ENCODE measurements at places on chromosomes 6 and 20.

DNA sequence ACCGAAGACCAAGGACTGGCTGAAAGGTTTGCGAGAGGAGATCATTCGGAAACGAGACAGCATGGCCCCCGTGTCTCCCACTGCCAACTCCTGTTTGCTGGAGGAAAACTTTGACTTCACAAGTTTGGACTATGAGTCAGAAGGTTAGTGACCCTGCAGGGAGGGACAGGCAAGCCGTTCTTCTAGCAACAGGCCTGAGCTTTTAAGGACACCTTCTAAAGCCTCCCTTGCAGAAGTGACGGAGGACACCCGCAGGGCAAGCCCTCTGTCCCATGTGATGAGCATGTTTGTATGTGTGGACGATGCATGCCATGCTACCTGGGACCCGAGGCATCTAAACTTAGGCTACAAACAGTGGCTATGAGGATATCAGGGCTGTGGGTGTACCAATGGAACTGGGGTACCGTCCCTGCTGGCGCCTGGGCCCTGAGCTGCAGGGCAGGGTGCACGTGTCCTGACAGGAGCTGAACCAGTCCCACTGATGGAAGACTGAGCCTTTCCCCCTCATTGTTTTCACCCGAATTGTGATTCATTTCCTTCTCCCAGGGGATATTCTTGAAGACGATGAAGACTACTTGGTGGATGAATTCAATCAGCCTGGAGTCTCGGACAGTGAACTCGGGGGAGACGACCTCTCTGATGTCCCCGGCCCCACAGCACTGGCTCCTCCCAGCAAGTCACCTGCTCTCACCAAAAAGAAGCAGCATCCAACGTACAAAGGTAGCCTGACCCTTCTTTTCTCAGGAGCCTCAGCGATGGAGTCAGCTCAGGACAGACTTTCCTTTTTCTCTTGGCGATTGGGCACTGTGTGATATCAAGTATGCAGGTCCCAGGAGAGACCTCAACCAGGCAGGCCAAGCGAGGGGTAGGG, 84.4 kb downstream of the SERAC1 start:
- no peak for DNase-seq

GRCh38 chr6:131787766-131788712, 19.8 kb upstream of the ENPP1 start:
- DNase-seq: no peak

DNA sequence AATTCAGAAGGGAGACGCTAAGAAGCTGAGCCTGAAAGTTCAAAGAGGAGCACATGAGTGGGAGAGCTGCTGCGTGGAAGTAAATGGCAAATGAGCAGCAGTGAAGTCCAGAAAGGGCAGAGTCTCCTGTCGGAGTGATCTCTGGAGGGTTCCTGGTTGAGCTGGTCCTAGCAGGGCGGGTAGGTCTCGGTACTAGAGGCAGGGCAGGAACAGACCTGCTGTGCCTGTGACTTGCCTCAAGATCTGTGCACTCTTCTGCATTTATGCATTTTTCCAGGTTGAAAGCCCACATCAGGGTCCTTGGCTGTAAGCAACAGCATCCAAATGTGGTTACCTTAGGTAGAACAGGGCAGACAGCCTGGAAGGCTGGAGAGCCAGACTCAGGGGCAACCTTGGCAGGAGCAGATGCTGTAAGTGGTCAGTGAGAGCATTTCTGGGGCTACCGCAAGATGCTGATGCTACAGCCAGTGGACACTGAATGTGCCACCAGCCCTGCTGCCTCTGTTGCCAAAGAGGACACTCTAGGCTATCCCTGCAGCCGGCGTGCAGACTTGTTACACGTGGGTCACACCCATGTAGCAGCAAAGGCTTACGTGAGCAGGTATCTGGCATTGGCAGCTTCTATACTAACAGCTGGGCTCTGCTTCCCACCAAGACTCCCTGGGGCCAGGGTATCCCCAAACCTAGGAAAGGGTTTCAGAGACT, 8.4 kb downstream of the DUSP22 start:
- no peak for DNase-seq

- no peak for DNase-seq
Measured at GRCh38 chr6:150076196-150076893, 7.4 kb upstream of the ULBP3 start.

DNA sequence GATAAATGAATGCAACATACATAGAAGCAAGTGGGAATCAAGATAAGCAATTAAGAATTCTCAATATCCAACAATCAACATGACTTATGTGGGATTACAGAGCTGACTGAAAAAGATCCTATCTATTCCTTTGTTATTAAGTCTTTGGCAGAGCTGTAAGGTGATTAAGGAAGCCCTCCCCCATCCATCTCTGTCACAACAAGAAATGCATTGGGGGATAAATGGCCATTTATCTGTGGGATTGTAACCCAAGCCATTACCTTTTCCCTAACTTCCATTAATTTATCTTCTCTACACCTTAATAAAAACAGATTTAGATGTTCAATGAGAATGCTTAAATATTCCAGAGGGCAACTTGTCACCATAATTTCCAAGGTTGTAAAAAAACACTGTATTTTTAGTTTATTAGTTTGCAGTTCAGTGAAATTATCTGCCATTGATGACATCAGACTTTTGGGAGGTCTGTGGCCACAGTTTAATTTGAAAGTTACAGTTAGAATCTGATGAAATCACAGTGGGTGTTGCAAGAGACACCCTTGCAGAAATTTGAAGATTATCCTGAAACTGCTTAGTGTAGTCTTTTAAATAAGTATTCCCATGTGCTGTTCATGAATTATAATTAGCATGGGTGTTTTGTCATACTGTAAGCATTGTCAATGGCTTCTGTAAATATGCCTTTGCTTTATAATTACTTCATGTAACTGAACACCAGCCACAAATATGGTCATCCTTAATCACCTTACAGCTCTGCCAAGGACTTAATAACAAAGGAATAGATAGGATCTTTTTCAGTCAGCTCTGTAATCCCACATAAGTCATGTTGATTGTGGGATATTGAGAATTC, 49.4 kb upstream of the FYN start:
- peak; percentile 68 for DNase-seq

DNA sequence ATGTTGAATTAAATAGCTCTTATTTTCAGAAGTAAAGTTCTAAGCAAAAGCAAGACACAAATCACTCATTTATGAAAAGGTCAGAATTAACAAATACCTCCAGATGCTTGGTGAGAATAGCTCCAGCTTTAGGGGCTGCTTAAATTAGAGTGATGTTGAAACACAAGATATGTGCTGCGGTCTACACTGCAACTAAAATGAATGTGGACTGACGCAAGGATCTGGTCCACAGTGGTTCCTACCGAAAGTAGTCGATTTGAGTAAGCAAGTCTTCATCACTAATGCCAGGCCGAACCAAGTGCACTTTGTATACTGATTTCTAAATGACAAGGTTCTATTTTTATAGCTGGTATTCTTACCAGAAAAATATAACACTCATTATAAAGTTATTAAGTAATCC, 96.3 kb downstream of the PRDM1 start:
- DNase-seq: peak; percentile 35

DNA sequence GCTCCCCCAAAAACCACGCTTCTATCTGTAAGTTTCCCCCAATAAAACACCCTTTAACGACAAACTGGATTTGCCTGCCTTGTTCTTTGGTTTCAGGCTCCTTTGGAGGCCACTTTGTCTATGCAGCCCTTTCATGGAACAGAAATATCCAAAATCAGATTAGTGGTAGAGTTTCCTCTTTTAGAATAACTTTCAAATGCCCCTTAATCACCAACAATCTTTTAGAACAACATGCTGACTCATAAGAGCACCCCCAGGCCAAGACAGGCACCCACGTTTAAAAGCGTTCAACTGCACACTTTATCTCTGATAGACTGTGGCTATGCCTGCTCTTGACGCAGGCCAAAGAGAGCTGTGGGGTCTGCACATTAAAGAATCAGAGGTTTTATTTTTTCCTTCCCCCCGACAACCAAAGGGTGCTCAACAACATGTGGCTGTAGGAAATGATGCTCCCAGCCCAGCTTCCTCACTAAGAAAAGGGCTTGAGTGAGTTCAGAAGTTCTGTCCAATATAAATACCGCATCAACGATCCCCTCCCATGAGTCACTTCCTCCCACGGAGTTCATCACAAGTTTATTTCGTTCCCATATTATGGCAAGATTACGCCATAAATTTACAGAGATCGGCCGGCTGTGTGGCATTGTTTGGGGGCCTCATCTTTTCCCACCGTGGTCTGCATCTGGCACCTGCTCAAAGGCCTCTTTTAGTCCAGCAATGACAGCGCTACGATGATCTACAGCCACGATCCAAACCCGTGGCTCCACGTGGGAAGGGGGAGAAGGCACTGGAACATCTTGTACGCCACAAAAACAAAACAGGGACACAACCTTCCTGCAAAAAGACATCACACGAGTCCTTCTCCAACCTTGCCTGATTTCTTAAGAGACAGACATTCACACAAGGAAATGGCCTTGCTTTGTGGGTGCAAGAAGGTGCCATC, 88.8 kb upstream of the NFATC2 start:
- peak; percentile 91 for DNase-seq

- DNase-seq: no peak
Measured at GRCh38 chr6:15309611-15310283, 63.9 kb downstream of the JARID2 start.

GRCh38 chr20:35988910-35989463, 20.6 kb downstream of the CNBD2 start:
- DNase-seq: no peak

GRCh38 chr20:62665826-62666735, 23.8 kb downstream of the SLCO4A1 start:
- DNase-seq: no peak

DNA sequence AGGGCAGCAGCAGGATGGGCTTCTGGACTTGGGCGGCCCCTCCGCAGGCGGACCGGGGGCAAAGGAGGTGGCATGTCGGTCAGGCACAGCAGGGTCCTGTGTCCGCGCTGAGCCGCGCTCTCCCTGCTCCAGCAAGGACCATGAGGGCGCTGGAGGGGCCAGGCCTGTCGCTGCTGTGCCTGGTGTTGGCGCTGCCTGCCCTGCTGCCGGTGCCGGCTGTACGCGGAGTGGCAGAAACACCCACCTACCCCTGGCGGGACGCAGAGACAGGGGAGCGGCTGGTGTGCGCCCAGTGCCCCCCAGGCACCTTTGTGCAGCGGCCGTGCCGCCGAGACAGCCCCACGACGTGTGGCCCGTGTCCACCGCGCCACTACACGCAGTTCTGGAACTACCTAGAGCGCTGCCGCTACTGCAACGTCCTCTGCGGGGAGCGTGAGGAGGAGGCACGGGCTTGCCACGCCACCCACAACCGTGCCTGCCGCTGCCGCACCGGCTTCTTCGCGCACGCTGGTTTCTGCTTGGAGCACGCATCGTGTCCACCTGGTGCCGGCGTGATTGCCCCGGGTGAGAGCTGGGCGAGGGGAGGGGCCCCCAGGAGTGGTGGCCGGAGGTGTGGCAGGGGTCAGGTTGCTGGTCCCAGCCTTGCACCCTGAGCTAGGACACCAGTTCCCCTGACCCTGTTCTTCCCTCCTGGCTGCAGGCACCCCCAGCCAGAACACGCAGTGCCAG, at the start of gene TNFRSF6B:
TSS of gene TNFRSF6B (plus strand) at position 25 of the 729 bp plus-strand sequence. CDS start at position 141, 116 bp downstream.
- no peak for DNase-seq

GRCh38 chr6:134703206-134703605, 246.7 kb downstream of the ALDH8A1 start:
- no peak for DNase-seq

GRCh38 chr6:33787346-33787953, 1.5 kb downstream of the LEMD2 start:
- DNase-seq: no peak

GRCh38 chr6:68126089-68126749, 508.9 kb upstream of the ADGRB3 start:
- no peak for DNase-seq

- no peak for DNase-seq
Measured at GRCh38 chr6:22349528-22349927, 52.7 kb upstream of the PRL start.

DNA sequence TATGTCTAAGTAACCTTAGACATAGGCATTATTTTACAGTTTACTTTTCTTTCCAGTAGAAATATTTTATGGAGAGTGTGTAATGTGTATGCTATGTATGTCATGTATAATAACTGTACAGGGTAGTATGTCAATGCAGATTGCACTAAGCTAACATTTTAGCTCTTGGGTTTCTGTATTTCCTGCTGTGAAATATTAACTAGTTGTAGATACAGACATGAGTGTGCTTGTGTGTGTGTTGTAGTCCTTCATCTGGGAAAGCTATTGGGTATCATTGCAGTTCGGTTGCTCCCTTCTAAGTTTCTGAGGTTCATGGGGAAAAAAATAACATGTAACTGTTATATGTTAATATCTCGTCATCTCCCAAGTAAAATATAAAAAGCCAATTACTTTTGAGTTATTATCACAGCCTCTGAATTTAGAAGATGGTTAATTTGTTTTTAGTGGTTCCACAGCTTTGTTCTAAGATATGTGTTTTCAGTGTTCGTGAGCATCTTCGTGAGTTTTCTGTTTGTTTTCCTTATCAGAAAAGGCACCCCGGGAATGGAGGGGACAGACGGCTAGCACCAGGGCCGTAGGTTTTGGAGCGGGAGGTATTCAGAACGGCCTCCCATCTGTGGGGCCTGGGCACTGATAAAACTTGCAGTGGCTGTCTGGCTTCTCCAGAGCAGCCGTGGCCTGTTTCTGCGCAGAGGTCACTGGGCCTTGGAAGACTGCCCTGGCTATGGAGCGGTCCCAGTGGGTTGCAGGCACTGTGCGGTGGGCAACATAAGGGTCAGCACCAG, 215.0 kb downstream of the ARID1B start:
- DNase-seq: no peak
